ENCODE measurements at places on chromosomes 1 and 21.
A peak's percentile ranks its signal among the peaks of the same experiment; 100 is the strongest.

GRCh38 chr1:59007820-59008598, 224.2 kb upstream of the JUN start:
- DNase-seq = no peak

GRCh38 chr1:206737729-206738201, 32.8 kb upstream of the IL19 start:
- no peak for DNase-seq

DNA sequence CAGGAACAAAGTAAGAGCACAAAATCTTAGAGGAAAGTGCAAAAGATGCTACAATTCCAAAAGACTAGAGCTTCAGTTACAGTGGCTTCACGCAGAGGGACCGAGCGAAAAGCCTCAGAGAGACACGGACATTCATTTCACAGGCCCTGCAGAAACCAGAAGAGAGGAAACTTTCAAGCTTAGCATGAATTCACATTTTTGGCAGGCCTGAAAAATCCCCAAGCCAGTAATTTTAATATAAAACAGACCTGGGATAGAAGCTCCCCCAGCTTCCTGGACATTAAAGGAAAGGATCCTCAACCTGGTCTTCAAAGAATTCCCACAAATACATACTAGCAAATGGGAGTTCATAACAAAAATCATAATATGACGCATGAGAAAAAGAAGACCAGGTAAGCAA, 66.2 kb downstream of the HSF2BP start:
- no peak for DNase-seq

- DNase-seq = no peak
Observed at GRCh38 chr1:113247355-113247754, 143.0 kb upstream of the MAGI3 start.

DNA sequence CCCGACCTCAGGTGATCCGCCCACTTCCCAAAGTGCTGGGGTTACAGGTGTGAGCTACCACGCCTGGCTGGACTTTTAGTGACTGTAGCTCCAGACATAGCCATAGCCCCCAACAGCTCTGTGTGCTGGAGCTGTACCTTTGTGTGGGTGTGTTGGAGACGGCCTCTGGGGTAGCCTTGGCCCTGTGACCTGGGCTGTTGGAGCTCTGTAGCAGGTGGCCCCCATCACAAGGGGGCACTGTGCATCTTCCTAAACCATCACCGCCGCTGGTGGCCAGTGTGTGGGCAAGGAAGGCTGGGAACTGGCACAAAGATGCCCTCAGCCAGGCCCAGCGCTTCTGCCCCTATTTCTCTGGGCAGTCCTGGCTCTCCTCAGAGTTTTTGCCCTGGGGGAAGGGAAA, 38.4 kb upstream of the FOXO6 start:
- peak; percentile 64 for DNase-seq

- DNase-seq = no peak
Observed at GRCh38 chr1:230204842-230205241, 137.8 kb downstream of the GALNT2 start.

DNA sequence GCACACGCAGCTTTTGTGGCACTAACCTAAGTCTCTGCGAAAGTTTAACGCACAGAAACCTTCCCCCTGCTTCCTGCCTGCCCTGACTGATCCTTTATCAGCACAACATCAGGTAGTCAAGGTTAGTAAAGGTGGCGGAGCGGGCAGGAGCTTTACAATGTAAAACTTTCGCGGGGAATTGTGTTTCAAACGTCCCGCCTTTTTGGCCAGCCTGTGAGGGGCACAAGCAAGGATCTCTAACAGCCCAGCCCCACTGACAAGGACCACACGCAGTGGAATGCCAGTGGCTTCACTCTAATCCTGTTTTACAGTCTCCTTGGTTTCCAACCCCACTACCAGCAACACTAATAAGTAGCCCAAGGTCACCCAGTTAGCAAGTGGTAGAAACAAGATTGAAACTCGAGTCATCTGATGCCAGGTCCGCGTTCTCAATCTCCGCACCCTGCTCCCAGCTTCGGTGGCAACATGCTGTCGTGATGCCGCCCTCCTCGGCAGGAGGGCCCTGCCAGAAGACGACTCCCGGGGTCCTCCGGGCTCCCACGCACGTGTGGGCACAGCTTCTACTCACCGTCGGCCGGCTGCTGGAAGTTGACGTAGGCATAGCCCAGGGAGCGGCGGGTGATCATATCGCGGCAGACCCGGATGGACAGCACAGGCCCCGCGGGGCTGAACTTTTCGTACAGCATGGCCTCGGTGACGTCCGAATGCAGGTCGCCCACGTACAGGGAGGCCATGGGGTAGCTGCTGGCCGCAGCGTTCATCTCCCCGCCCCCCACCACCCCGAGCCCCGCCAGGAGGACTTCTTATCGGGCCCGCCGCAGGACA, 1.2 kb downstream of the PABPC4 start:
- peak; percentile 79 for DNase-seq

- no peak for DNase-seq
Observed at GRCh38 chr1:210123924-210124589, 108.5 kb upstream of the SERTAD4 start.

- DNase-seq = no peak
Observed at GRCh38 chr1:67850611-67851075, 17.4 kb upstream of the GNG12 start.
